ENCODE measurements at places on chromosomes 3 and 15.
A peak's percentile ranks its signal among the peaks of the same experiment; 100 is the strongest.

DNA sequence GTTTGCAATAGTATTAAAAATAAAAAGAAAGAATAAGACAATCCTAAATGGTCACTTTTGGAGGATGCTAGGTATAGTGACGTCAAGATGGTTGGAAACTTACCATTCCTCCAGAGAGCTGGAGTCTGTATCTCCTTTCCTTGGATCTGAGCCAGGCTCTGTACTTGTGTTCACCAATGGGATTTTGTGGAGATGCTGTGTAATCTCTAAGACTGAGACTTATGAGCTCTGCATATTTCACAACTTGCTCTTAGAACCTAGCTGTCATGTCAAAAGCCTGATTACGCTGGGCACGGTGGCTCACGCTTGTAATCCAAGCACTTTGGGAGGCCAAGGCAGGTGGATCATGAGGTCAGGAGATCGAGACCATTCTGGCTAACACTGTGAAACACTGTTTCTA lies 126.8 kb upstream of the CLSTN2 start:
- no peak for DNase-seq

DNA sequence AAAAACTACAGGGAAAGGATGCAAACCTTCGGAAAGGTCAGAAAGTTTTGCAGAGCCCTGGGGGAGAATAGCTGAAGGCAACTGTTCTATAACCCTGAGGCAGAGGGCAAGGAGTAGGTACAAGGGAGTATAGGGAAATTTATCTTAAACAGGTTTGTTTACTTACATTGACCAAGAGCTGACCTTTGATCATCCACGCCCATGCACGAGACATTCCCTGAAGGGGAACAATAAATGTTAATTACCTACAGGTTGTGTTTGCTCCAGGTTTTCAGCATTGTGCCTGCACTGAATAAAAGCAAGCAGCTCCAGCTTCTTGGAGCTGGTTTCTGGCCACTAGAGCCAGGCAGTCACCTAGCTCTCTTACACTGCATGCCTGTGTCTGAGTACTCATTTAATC lies 524.5 kb upstream of the TGFBR2 start:
- DNase-seq, result no peak

DNA sequence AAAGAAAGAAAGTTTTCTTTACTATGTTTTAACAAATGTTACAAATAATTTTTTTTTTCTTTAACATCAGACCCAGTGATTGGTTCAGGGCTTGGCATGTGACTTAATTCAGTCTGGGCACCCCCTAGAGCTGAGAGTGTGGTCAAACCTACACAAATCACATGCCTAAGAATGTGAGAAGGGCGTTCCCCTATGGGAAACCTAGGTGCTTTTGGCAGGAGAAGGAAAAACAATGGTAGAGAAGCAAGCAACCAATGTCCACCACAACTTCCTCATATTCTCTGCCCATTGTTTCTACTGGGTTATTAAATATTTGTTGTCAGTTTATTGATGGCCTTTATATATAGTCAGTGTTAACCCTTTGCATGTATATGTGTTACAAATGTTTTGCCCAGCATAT lies 21.4 kb upstream of the PIAS1 start:
- no peak for DNase-seq

DNA sequence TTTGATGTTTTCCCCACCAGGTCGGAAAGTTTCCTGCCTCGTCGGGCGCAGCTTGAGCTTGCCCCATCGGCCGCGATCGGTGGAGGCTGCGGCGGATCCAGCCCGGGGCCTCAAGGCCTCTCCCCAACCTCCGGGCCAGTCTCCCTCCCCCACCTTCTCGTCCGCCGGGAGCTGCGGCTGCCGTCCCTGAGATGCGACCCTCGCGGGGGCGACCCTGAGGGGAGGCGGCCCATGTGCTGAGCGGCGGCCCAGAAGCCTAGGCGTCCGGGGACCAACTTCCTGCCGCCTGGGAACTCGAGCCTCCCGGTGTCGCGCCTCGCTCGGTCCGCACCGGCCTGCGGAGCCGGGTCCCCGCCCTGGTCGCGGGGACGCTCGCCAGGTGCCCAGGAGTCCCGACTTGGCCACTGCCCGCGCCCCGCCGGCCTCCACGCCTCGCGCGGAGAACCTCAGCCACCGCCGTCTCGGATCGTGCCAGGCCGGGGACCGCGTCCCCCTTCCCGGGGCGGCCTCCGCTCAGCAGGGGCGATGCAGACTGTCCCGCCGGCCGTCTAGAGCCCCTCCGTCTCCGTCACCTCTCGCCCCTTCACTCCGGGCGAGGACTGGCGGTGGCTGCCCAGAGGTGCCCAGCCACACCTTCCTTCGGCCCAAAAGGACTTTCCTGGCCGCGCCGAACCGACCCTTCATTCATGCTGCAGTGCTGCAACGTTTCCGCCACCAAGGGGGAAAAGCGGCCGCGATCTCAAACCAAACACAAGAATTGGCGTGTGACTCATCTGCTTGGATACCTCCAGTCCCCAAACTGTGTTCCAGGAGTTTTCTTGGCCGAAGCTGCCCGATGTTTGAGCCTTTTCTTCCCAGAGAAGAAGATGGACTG lies 656 bp downstream of the SLMAP start:
- DNase-seq, result no peak

- DNase-seq, result no peak
Measured at GRCh38 chr15:74432968-74433591, 678 bp downstream of the SEMA7A start.

DNA sequence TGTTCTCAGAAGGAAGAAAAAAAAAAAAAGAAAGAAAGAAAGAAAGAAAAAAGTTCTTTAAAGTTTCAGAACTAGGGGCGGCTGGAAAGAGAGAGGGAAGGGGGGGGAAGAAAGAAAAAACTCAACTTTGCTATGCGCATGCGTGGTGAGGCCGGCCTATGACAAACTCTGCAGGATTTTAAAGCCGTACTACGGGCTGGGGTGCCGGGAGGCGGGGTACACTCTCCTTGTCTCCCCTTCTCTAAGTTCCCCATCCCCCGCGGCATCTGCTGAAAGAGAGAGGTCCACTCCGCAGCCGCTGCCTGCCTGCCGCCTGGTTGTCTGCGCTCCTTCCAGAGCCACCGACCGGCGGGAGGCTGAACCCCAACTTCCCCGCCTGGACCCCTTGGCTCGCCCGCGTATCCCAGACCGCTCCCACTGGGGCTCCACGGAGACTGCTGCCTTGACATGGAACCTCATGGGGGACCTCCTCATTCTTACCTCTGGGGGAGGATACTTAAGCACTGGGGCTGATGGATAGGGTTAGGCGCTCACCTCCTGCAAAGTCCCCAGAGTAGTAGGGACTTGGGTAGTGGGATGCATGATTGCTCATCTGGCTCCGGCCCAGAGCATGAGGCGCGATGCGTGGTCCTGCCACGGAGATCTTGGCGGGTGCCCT lies 1.4 kb upstream of the WNT5A start:
- no peak for DNase-seq

GRCh38 chr15:75029378-75030022 lies 6.1 kb downstream of the PPCDC start:
- peak; percentile 12 for DNase-seq

- DNase-seq, result no peak
Measured at GRCh38 chr15:86432861-86433260, 353.2 kb downstream of the AGBL1 start.

GRCh38 chr15:32778391-32779176 lies 60.8 kb downstream of the GREM1 start:
- DNase-seq, result no peak

DNA sequence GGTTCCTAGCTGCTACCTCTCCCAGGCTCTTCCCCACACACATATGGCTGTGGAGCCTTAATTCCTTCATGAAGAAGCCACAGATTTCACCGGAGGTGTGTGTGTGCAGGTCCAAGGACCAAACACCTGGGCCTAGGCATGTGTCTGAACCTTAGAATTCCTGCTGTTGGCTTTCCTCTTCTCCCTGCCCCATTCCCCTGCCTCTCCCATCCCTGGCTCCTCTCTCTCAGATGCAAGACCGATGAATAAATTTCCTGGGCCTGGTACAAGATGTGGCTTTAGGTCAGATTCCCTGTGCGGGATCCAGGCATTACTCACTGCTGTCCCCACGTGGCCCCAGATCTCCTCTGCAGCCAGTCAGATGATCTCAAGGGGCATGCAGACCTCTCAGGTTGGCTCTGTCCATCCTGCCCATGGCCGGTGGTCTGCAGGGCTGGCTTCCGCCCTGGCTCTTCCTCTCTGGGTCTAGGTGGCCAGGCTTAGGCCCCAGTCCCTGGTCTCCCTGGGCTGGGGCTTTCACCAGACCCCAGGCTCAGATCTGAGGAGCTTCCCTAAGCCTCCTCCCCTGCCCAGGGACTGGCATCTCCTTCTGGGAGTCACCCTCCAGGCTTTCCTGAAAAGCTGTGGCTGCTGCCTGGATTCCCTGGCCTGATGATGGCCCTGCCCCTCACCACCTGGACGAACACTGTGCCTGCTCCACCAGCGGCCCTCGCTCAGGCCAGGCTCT lies 20.5 kb downstream of the CCR9 start:
- no peak for DNase-seq

Data from NCI-H2029 (cell line).